Activated CD8-positive, alpha-beta memory T cell treated with anti-CD3 and anti-CD28 coated beads, Interleukin-2, amount 50 U/mL, for 4 hours (primary cell): ENCODE measurements at places on chromosomes 16 and 17.
A peak's percentile ranks its signal among the peaks of the same experiment; 100 is the strongest.

GRCh38 chr17:7184091-7184488, 4.9 kb upstream of the ASGR1 start:
- no peak for DNase-seq

DNA sequence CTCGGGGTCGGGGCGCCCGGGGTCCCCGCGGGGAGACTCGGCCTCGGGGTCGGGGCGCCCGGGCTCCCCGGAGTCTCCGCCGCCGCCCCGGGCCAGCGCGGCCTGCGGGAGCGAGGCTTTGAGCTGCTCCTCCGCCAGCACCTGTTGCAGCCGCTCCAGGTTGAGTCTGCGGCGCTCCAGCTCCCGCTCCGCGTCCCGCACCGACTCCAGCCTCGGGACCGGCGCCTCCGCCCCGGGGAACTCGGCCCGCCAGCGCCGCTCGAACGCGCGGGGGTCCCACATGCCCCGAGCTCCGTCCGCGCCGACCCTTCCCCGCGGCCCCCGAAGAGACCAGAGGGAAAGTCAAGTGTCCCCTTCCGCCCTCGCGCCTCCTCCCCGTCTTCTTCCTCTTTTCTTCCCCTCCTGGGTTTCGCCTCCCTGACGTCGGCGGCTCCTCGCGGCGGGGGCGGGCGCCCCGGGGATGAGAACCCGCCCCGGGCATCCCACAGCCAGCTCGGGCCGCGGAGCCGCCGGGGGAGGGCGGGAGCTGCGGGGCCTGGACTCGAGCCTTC, 40.8 kb upstream of the BHLHA9 start:
- DNase-seq = peak; percentile 45

DNA sequence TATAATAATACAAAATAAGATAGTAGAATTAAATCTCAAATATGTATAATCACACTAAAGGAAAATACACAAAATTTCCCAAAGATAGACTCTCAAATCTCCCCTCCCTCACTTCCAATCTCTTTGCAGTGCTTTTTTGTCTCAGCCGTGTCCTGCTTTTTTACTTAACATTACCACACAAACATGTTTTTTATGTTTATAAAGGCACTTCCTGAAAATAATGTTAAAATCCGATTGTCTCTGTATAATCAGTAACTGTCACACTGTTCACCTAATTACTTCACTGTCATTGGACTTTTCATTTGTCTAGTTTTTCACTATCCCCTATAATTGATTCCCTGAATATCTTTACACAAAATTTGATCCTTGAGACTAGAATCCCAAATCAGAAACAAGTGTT, 38.2 kb upstream of the ALDH3A2 start:
- no peak for DNase-seq

DNA sequence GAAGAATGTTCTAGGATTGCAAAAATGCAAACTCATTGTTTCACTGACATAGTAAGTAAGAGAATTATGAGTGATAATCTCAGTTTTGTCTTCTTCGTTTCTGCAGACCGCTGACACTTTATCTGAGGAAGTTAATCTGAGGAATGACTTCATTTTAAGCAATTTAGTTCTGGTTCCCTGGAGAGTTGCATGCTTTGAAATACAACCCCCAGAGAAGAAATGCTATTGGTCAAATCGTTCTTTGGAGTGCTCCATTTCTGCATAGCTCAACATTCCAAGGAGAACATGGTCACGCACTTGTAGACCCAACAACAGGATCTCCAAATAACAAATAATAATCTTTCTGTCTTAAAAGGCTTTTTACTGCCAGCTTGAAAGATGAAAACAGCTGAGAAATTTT, 427.1 kb downstream of the GRIN2A start:
- DNase-seq = no peak

- DNase-seq = no peak
These were observed 4.9 kb downstream of the TEX14 start for GRCh38 chr17:58686980-58687379.

DNA sequence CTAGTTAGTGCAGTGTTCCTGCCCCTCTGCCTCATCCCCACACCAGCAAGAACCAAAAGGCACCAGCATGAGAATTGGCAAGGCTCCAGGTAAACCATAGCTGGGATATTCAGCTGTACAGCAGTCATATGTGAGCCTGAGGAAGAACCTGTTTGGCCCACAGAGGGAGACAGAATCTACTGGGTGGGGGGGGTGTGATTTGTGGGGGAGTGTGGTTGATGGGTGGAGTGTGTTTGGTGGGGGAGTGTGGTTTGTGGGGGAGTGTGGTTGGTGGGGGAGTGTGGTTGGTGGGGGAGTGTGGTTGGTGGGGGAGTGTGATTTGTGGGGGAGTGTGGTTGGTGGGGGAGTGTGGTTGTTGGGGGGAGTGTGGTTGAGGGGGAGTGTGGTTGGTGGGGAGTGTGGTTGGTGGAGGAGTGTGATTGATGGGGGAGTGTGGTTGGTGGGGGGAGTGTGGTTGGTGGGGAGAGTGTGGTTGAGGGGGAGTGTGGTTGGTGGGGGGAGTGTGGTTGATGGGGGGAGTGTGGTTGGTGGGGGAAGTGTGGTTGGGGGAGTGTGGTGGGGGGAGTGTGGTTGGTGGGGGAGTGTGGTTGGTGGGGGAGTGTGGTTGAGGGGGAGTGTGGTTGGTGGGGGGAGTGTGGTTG, 19.5 kb downstream of the MINK1 start:
- DNase-seq = no peak

DNA sequence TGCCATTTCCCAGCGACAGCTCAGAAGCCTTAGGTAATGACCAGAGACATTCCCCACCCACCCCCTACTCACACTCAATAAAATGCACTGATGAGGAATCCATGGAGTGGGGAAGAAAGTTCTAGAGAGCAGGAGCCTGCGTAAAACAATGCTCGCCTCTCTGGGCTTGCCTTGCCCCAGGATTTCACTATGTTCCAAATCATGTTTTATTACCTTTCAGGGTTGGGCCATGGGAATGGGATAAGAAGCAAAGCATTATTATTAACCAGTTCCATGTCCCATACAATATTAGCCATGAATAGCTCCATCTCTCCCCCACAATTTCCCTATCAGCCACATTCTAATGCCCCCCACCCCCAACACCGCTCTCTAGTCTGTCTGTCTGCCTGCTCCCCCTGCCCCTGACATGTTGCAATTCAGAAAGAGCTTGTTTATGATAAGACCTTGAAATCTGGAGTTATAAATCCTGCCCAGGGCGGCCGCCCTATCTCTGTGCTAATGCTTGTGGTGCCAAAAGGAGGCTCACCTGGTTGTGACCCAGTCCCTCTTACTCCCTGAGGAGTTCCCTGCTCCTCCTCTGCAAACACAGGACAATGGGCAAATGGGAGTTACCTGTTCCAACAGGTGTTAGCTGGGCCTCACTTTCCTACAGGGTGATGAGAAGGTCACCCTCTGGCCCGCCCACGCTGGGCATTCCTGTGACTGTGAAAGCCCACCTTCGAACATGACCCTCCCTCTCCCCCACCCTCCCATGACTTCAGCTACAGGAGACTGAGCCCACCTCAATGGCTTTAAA, 28.0 kb upstream of the DDX52 start:
- no peak for DNase-seq

DNA sequence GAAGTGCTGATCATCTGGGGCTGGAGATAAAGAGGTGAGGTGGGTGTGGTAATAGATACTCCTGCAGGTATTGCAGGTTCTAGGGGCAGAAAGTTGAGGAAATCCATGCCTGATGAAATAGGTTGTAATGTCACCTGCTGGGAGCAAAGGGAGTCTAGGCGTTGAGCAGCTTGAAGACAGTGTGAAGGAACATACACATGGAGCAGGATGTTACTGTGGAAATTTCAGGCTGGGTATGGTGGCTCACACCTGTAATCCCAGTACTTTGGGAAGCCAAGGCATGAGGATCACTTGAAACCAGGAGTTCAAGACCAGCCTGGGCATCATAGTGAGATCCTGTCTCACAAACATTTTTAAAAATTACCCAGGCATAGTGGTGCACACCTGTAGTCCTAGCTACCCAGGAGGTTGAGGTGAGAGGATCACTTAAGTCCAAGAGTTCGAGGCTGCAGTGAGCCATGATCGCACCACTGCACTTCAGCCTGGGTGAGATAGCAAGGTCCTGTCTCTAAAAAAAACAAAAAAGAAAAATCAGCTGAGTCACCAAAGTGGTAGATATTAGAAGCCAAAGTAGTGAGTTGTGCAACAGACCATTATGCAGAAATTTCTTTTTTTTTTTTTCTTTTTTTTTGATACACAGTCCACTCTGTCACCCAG, 9.1 kb upstream of the CRYBA1 start:
- DNase-seq = no peak

DNA sequence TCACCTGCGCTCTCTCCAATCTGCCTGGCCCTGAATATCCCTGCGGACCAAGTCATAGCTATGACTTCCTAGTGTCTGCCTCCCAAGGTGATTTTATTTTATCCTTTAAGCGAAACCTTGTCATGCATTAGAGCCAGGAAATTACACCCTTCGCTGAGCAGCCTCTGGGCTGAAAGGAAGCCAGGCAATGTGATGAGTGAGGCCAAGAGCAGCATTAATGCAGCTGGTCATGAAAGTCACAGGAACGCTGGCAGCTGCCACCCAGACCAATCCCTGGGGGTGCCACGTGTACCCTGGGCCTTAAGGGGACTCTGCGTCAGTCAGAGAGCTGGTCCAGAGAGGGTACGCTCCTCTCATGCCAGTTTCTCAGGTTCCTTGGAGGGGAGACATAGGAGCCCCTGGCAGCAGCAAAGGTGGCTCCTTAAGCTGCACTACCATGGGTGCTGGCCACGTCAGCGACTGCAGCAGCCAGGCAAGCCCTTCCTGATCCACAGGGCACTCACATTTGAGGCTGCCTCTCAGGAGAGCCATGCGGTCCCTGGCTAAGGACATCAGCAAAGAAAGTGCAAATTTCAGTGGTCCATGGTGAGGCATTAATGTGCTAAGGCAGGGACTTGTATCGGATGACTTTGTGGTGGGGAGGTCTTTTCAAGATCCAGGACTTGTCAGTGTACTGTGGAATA, 42.7 kb upstream of the WSCD1 start:
- no peak for DNase-seq

- no peak for DNase-seq
These were observed 2.5 kb downstream of the KRT32 start for GRCh38 chr17:41464682-41465081.

DNA sequence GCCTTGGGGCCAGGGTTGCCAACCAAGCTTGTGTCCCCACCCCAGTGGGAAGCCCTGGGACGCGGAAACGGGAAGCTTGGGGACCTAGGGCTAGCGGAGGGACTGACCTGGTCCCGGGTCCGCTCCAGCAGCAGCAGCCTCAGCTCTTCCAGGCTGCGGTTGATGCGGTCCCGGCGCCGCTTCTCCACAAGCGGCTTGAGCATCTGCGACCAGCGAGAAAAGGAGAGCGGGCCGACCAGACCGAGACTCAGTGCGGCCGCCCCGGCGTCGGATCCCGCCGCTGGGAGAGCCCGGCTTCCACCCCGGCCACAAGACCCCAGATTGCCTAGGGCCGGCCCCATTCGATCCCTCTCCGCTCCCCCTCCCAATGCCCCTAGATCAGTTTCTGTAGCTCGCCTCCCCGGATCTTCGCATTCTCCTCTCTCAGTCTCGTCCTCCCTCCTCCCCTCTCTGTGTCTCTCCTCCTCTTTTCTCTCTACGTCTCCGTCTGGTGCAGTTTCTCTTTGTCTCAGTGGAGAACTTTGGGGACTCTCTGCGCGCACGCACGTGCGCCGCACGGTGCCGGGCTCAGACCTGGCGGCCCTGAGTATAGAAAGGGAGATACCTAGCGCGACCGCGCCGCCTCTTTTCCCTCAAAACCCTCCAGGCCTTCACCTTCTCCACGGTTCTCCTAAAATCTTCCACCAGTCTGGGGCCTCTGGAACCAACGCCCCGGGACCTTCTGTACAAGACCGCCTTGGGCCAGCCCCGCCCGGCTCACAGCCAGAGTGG, 797 bp downstream of the HES7 start:
- DNase-seq = peak; percentile 47

DNA sequence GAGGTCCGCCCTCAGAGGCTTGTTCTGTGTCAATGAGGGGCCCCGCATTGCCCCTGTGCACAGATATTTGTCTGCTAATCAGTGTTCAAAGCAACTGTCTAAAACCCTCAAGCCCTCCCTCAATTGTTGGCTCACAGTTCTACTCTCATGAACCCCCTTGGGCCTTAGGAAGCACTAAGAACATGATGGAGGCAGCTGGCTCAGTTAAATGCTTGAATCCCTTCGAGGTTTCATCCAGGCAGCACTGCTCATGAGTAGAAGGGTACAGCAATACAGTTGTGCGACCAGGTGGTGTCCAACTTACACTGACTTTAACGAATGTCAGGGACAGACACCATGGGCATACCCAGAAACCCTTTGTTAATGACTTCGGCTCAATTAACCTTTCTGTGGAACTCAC, 89.2 kb upstream of the WSCD1 start:
- no peak for DNase-seq

- peak; percentile 45 for DNase-seq
These were observed 643 bp downstream of the HSDL1 start for GRCh38 chr16:84144209-84144858.

- DNase-seq = no peak
These were observed 14.3 kb downstream of the CMTM3 start for GRCh38 chr16:66618588-66619375.

DNA sequence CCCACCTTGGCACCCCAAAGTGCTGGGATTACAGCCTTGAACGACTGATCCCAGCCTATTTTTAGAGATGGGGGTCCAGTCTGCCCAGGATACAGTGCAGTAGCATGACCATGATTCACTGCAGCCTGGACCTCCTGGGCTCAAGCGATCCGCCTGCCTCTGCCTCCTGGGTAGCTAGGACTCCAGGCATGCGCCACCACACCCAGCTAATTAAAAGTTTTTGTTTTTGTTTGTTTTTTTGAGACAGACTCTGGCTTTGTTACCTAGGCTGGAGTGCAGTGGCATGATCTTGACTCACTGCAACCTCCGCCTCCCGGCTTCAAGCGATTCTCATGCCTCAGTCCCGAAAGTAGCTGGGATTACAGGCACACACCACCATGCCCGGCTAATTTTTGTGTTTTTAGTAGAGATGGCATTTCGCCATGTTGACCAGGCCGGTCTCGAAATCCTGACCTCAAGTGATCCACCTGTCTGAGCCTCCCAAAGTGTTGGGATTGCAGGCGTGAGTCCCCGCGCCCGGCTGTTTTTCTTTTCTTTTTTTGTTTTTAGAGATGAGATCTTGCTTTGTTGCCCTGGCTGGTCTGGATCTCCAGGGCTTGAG, 2.3 kb upstream of the PAFAH1B1 start:
- no peak for DNase-seq

DNA sequence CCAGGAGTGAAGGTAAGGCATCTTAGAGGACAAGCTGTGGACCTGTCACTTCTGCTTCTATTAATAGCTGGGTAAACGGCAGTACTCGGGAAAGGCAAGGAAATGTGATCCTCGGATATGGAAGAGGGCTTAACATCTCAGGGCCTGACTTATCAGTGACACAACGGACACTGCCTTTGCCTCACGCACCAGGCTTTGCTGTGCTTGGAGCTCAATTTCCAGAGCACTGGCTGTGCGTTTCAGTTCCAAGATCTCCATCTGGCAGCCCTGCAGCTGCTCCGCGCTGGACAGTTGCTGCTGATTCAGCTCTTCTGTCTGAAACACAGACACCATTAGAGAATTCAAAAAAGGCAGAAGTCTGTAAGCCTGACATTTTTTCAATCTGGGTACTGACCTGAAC, 3.5 kb downstream of the KRT40 start:
- DNase-seq = no peak
